ENCODE measurements at places on chromosomes 6 and 20. TPM values are rescaled to one million over a fixed set of nuclear protein-coding genes. Genes with fewer than 3 reads are reported as not detected.

GGT7 gene
- 28.9 TPM for polyA plus RNA-seq

SLC17A2 gene
- polyA plus RNA-seq, result not detected

PCK1 gene
- polyA plus RNA-seq, result 0.55 TPM

NNAT gene
- 56.2 TPM for polyA plus RNA-seq

COL20A1 gene
- 0.31 TPM for polyA plus RNA-seq

DNA sequence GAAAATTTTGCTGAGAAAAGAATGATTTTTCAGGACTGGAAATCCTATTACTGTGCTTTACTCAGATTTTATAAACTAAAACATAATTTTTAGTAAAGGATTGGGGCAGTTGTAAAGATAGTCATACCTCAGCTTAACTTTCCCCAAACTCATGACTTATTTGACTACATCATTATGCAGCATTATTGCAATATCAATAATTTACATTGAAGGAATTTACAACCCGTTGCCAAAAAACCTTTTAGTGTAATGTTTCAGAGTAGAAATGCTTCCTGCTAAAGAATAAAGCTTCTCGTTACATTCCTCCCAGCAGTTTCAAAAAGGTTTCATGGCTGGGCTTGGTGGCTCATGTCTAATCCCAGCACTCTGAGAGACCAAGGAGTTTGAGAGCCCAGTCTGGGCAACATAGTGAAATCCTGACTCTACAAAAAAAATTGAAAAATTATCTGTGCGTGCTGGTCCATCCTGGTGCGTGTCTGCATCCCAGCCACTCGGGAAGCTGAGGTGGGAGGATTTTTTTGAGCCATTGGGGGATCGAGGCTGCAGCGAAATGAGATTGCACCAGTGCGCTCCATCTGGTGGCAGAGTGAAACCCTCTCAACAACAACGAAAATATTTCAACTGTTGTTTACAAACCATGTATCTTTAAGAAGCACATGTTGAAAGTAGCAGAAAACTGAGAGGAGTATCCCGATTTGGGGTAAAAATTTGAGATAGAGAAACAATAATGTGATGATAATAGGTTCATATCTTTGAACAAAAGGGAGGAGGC is 4.4 kb downstream of the AMD1 start:
- DNase-seq, result no peak

DNA sequence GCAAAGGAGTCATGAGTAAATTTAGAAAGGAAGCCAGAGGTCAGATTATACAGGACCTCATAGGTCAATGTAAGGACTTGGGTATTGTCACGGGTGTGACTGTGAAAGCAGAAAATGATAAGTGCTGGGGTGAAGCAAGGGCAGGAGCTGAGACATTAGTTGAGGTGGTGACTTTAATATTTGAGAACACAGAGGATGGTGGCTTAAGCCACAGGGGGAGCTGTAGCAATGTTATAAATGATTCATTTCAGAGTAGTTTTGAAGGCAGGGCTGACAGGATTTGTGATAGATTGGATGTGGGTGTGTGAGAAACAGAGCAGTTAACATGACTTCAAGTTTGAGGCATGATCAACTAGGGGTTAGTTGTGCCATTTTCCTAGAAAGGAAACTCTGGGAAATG is 659.9 kb downstream of the EPM2A start:
- no peak for DNase-seq

GRCh38 chr6:18349386-18349785 is 37.8 kb upstream of the RNF144B start:
- no peak for DNase-seq

GRCh38 chr20:19397666-19398065 is 185.2 kb downstream of the SLC24A3 start:
- no peak for DNase-seq

DNA sequence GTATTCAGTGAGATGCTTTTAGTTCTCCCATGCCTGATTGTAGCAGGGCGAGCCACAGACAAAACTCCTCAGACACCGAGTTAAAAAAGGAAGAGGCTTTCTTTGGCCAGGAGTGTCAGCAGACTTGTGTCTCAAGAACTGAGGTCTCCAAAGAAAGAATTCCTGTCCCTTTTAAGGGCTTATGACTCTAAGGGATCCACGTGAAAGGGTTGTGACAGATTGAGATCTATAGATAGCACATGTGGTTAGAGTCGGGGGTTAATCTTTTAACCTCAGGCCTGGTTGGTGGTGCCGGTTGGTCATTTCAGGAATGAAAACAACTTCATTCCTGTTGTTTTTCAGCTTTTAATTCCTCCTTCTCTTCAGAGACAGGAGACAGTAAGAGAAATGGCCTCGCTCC is 168.8 kb upstream of the GRIK2 start:
- DNase-seq, result no peak

GRCh38 chr6:32462609-32463008 is 22.9 kb downstream of the HLA-DRA start:
- no peak for DNase-seq
